ENCODE measurements at places on chromosomes 1 and 21.

DNA sequence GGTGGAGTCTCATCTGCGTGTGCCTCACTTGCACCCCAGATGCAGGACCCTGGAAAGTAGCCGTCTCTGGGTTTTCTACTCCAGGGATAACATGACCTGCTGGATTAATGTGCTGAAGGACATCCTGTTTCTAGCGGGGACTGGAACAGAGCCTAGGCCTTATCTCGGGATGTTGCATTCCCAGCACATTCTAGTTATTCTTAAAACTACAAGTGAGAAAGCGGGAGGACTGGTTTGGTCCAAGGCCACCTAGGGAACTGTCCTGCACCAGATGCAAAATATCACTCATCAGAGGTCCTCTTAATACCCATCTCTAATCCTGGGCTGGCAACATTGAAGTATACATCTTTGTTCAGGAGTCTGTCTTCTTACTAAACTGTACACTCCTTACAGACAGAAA is 179.9 kb downstream of the ZC3H11B start:
- no peak for DNase-seq

DNA sequence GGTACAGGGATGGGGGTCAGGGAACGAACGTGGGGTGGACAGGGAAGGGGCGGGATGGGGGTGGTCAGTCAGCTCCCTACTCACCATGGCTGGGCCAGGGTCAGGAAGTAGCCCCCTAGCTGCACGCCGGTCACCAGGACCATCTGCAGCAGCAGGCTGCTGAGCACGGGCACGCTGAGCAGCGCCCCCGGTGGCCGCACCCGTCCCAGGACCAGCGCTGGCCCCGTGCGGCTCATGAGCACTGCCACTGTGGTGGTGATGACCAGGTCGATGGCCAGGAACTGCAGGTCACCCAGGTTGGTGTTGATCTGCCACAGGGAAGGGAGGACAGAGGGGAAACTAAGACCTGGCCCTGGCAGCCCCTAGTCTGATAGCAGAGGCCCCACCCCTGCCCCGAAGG is 6.5 kb upstream of the MFAP2 start:
- no peak for DNase-seq

DNA sequence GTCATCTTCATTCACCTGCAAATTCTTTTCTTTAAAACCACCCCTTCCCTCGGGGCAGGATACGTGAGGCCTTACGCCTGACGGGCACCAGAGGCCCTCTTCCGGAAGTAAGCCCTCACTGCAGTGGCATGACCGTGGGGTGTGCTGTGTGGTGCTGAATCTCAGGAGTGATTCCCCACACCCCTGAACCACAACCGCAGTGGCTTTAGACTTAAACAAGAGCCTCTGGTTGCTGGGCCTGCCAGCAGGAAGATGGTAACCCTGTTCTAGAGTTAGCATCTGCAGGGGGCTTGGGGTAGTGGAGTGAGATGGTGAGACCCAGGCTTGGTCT is 12.1 kb downstream of the BSND start:
- no peak for DNase-seq

DNA sequence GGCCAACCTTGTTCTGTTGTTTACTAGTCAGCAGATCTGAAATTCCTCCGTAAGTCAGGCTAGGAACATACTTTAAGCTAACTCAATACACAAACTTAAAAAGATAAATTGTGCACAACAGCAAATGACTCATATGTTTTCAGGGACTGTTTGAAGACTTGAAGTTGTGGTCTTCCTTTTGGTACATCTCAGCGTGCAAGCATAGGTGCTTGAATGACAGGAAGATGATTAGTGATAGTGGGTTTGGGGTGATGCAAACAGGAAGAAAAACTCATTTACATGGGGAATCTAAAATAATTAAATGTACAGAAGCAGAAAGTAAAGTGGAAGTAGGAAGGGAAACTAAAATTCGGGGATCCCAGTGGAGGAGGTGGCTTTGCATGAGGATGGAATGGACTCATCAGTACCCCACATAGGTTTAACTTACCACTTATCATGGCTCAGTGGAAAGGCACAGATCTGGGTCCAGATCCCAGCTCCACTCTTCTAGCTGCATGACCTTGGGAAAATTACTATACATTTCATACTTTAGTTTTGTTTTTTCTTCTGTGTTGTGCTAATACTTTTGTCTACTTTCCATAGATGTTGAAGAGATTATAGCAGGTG is 122.3 kb downstream of the XCL2 start:
- DNase-seq = no peak

- no peak for DNase-seq
Measured at GRCh38 chr1:230091473-230092231, 24.6 kb downstream of the GALNT2 start.

All from stimulated activated CD8-positive, alpha-beta memory T cell treated with anti-CD3 and anti-CD28 coated beads, Interleukin-4, amount 100 ng/mL, for 1 hour (primary cell).